NCI-H1930 (cell line): ENCODE measurements at places on chromosomes 12 and 14.

- no peak for DNase-seq
Measured at GRCh38 chr14:73788317-73788598, 63.4 kb upstream of the PTGR2 start.

- DNase-seq, result no peak
Measured at GRCh38 chr14:30738978-30739377, 116.9 kb downstream of the SCFD1 start.

DNA sequence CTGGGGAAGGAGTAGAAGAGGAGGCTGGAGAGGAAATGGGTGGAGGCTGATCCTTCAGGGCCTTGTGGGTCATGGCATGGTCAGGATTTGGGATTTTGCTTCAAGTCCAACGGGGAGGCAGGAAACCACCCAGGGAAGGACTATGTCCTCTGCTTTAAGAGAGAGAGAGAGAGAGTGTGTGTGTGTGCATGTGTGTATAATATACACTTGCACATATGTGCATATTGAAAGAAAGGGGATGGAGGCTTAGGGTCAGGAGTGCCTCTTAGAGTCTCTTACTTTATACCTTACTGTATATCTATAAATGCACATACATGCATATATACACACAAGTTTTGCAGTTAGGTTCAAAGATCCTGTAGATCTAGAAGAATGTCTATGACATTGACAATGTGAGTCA lies 94.8 kb downstream of the RGS6 start:
- DNase-seq, result no peak

GRCh38 chr12:124569375-124570148 lies 2.1 kb upstream of the NCOR2 start:
- DNase-seq, result no peak

- no peak for DNase-seq
Measured at GRCh38 chr12:54418441-54419087, 502 bp downstream of the ITGA5 start.

DNA sequence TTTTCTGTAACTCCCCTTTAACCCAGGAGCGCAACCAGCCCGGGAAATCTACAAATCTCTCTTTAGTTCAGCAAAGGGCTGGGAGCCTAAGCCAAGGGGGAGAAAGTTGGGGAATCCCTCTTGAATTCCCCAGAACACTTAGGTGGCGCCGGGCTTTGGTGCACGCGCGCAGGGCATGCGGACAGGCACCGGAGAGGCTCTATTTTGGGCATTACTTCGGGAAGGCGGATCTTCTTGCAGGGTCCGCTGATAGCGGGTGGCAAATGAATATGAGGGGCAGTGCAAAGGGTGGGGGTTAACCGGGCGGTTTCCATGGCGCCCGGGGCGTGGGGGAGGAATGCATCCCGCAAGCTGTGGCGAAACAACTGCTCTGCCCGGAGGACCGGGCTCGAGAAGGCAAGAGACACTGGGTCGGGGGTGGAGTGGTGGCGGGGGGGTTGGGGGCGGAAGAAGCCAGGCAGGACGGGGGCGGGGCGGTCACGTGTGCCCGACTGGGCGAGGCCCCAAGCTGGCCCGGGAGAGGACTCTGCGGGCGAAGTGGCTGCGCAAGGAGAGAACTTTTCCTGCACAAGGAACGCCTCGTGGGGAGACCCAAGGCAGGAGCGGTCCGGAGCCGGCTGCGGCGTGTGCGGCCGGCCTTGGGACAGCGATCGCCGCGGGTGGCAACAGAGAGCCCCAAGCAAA lies at the start of gene FLVCR2:
TSS of gene FLVCR2 (plus strand) at position 519 of the 684 bp plus-strand sequence. CDS start 353 bp downstream, outside the sequence.
- no peak for DNase-seq

- no peak for DNase-seq
Measured at GRCh38 chr14:89767861-89768268, 186.7 kb downstream of the EFCAB11 start.

- DNase-seq, result no peak
Measured at GRCh38 chr12:49661746-49662145, 38.4 kb downstream of the PRPF40B start.

DNA sequence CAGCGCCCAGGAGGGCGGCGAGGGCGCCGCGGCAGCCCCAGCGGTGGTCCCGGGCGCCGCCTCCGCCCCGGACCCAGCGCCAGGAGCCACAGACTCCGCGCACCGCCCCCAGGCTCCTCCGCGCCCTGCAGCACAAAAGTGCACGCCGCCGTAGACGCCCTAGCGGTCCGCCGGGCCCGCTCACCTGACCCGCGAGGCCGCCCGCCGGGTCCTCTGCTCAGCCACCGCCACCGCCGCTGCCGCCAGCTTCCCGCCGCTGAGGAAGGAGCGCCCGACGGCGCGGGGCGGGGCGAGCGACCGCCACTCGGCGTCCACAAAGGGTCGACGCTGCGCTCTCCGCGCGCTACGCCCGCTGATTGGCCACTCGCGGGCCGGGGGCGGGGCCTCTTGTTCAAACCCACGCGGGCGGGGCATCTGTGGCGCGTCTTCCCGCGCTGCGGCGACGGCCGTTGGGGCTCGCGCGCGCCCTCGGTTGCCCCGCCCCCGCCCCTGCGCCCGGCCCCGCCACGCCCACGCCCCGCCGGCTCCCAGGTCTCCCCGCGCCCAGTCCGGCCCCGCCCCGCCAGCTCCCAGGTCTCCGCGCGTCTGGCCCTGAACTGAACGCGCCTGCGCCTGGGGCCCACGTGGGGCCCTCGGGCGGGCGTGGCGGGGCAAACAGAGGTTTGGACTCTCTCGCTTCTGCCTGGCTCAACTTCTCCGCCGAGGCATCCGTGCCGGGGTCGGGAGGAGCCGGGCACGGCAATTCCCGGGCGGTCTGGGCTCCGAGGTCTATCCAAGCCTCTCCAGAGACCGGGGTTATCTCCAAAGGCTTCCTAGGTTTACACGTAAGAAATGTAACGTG lies at the start of gene CDCA4:
TSS of gene CDCA4 (minus strand) at position 269 of the 841 bp plus-strand sequence. CDS start 9,154 bp downstream, outside the sequence.
- peak; percentile 98 for DNase-seq

DNA sequence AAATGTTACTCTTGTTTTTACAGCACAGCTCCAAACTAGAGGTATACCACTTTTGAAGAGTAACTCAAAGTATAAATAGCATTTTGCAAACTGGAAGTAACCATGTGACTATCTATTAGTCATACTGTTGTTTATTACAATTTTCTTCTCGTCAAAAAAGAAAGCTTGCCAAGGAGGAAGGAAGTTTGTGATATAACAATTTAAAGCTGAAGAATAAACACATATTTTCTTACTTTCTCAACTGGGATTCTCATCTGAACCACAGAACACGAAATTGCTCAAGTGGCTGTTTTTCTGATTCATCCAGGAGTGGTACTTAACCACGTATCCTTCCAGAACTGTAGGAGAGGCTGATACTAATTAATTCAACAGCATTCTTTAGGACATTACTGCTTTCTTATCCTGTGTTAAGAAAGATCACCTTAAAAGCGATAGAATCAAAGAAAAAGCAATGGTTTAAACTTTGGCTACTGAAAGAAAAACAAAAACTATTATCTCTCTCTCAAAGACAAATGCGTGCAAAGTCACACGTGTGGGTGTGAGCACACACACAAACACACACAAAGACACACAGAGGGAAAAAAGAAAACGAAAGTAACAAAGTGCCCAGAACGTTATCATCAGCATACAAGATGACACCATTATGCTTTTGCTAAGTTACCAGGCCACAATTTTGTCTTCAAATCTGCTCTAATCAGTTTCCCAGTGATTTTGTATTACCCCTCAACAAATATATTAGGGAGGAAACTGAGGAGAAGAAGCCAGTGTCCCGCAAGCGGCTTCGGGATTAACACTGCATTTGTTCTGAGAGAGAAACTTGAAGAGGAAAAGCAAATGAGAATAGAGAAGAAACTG lies at the start of gene CLEC2B:
TSS of gene CLEC2B (minus strand) at position 48 of the 855 bp plus-strand sequence.
- no peak for DNase-seq

DNA sequence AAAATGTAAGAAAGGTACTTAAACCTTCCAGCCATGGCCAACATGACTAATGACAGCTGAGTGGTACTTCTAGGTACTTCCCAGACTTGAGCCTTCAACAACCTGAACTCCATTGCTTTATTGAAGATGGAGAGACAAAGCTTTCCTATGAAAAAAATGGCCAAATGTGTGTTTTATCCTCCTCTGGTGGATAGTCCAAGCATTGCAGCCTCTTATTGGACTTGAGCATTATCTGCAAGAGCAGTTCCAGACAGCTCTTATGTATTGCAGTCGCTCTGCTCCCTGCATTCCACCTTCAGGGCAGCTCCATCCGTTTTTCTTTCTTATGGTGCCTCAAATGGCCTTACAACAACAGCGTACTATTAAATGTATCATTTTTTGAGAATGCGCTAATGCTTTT lies 588.2 kb downstream of the NRXN3 start:
- peak; percentile 60 for DNase-seq

DNA sequence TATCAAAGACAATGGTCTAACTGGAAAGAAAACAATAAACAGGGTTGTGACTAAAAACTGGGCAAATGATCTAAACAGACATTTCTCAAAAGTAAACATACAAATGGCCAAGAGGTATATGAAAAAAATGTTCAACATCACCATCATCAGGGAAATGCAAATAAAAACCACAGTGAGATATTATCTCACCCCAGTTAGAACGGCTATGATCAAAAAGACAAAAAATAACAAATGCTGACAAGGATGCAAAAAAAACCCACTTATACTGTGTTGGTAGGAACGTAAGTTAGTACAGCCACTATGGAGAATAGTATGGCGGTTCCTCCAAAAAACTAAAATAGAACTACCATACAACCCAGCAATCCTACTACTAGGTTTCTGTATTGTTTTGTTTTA lies 470.1 kb downstream of the RGS6 start:
- no peak for DNase-seq

DNA sequence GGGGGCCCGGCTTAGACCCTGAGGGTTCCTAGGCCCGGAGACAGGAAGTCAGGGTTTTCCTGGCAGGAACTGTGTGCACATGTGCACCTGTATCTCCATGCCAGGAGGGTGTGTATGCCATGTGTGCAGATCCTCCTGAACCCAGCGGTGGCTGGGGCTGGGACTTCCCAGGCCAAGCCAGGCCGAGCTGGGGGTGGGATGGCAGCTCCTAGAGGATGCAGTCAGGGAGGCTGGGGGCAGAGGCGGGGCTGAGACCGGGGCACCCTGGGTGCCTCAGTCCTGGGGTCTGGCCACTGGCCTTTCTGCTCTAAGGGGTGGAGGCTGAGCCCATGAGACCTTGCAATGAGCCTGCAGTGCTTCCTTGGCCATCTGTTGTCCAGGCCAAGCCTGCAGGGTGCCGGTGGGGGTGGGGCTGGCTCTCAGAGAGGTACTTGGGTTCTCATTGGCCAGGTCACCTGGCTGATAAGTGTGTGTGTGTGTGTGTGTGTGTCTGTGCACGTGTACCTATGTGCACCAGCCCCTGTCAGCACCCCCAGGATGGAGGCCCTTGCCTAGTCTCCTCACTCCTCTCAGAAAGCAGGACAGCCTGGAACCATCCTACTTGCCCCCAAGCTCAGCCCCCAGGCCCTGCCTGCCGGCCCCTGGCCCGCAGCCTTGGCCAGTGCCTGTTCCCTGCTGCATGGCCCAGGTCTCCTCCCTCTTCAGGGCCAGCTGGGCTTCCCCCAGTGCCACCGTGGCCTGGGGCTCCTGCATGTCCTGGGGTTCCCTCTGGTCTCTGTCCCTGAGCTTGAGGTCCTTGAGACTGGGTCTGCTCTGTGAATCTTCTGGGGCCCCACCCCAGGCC lies 10.6 kb upstream of the TNFAIP2 start:
- no peak for DNase-seq

DNA sequence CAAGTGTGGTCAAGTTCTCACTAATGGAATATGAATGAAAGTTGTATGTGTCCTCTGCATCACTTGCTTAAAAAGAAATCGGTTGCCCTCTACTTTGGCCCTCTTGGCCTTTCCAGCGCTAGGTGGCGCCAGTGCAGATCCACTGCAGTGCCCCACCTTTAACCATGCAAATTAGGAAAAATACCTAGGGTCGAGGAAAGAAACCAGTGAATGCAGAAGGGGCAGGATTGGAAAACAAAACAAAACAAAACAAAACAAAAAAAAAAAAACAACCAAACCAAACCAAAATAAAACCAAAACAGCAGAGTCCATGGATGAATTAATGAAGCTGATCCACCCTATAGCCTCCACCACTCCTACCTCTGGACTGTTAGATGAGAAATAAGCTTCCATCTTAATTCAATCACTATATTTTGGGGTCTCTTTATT lies 12.9 kb upstream of the NEMF start:
- DNase-seq, result peak; percentile 24

GRCh38 chr14:101843665-101844064 lies 82.2 kb downstream of the PPP2R5C start:
- DNase-seq, result no peak

DNA sequence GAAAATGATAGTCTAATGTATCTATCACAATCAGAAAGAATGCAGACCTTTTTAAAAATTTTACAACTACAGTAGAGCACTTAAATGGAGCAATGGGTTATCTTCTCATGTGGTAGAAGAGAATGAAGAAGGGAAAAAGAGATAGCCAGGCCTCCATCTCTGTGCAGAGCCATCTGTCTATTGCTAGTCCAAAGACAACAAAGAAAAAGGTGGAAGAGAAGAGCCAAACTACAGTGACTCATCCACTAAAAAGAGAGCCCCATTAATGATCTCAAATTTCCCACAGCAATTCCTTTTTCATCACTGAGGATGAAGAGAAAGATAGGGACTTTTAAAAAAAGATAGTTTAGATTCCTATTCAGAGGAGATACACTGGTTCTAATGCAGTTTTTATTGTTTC lies 232.9 kb downstream of the ATXN7L3B start:
- no peak for DNase-seq

- DNase-seq, result no peak
Measured at GRCh38 chr14:56351861-56352260, 227.7 kb upstream of the TMEM260 start.

DNA sequence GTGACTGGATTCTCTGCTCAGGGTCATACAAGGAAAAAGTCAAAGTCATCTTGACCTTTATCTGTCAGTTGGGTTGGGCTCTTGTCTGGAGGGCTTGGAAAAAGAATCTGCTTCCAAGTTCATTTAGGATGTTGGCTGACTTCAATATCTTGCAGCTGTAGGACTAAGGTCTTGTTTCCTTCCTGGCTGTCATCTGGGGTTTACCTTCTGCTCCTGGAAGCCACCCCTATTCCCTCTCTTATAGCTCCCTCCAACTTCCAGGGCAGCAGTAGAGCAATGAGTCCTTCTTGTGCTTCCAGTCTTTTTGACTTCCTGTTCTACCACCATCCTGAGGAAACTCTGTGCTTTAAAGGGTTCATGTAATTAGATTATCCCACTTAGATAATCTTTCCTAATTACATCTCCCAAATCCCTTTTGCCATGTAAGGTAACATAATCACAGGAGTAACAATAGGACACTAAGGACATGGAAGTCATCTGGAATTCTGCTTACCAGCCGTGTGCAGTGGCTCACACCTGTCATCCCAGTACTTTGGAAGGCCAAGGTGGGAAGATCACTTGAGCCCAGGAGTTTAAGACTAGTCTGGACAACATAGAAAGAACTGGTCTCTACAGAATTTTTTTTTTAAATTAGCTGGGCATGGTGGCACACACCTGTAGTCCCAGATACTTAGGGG lies 170.7 kb upstream of the KITLG start:
- DNase-seq, result no peak

- no peak for DNase-seq
Measured at GRCh38 chr12:13849456-13849855, 131.9 kb downstream of the GRIN2B start.
